ENCODE measurements at places on chromosomes 5 and 9. TPM values are rescaled to one million over a fixed set of nuclear protein-coding genes. Genes with fewer than 3 reads are reported as not detected.

CRHBP gene
- not detected for polyA plus RNA-seq

BTNL3 gene
- not detected for polyA plus RNA-seq

RASGEF1C gene
- 0.24 TPM for polyA plus RNA-seq

- DNase-seq, result no peak
Measured at GRCh38 chr5:6737043-6737941, 24.1 kb downstream of the TENT4A start.

- DNase-seq, result no peak
Measured at GRCh38 chr5:116883875-116884274, 309.3 kb upstream of the SEMA6A start.

DNA sequence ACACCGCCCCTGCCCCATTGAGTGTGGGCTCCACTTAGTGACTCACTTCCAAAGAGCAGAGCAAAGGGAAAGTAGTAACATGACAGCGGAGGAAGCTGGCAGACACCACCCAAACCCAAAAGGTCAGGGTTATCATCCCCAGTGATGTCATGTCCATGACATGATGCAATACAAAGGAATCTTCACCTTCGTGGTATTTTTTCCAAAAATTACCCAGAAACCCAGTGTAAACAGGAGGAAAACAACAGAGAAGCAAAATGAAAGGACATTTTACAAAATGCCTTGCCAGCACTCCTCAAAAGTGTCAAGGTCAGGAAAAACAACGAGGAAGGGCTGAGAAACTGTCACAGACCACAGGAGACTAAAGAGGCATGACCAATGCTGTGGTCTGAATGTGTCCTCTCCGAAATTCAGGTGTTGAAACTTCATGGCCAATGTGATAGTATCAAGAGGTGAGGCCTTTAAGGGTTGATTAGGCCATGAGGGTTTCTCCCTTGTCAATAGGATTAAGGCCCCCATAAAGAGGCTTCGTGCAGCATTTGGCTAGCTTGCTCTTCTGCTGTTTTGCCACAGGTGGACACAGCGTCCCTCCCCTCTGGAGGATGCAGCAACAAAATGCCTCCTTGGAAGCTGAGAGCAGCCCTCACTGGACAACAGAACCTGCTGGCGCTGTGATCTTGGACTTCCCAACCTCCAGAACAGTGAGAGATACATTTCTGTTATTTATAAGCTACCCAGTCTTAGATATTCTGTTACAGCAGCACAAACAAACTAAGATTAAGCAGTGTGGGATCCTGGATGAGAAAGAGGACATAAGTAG is 30.5 kb upstream of the MED10 start:
- DNase-seq, result no peak

DNA sequence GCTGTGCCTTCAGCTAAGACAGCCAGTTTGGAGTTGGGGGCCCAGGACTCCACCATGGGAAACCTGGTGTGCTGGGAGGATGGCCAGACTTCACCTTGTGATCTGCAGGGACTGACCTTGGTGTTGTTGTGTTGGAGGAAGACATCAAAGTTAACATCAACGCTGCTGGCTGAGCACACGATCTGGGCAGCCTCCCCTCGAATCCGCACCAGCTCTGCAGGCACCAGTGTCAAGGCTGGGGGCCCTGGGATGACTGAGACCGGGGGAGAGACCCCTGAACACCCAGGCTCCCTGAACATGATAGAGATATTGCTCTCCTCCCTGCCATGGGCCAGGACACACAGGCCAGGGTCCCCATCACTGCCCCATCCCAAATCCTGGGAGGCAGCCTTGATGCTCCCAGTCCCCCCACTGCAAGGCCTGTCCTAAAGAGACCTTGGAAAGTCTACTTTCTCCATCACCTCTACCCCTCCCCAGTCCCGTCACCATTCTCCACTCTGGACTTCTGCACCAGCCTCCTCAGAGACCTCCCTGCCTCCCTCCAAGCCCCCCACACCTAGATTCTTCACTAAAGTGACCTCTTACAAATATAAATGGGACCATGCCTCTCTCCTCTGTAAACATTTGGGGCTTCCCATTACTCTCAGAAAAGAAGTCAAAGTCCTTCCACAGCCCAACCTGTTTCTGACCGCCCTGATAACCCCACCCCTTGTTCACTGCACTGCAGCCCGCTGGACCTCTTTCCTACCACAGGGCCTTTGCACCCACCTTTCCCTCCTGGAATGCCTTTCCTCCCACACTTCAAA is 8.2 kb downstream of the CSF1R start:
- DNase-seq, result no peak

PTPRD gene
- polyA plus RNA-seq, result 0.36 TPM

DNA sequence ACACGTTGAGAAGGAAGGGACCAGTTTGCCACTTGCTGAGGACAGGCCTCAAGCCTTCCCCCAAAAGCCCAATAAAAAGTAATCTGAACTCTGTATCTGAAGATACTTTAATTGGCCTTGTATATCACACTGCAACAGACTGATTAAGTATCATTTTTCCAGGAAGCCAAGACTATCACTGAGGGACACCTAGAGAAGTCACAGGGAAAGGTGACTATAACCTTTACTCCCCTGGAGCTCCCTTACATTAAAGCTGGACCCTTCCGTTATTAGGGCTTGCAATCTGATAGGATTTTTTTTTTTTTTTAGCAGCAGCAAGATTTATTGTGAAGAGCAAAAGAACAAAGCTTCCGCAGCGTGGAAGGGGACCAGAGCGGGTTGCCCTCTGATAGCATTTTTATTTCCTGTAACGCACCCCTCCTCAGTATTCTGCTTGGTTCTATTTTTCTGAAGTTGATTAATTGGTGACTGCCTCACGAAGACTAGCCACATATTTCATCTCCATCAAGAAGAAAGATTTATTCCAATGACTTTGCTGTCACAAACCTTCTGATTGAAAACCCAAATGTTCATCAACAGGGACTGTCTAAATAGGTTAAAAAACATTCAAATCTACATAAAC is 2.7 kb downstream of the CDC14B start:
- no peak for DNase-seq

- no peak for DNase-seq
Measured at GRCh38 chr5:35826056-35826455, 30.6 kb upstream of the IL7R start.

PTPN3 gene
- 8.9 TPM for polyA plus RNA-seq
